ENCODE measurements at places on chromosomes 7 and 10.

GRCh38 chr7:25844102-25844870 lies 307.7 kb upstream of the NFE2L3 start:
- DNase-seq, result no peak

DNA sequence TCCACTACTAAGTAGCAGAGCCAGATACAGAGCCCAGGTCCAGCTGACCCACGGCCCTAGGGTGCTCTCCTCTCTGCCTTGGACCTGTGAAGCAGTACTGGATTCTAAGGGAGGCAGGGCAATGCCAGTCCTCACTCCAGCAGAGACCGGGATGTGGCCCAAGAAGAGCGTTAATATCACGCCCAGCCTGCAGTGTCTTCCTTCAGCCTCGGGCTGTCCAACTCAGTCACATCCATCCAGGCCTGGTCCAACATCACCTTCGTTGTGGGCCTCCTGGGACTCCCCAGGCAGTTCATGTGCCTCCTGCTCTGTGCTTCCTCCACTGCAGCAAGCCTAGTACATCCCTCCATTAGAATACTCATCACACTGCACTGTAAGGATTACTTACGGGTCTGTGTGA lies 114.5 kb downstream of the GRID1 start:
- DNase-seq, result no peak

DNA sequence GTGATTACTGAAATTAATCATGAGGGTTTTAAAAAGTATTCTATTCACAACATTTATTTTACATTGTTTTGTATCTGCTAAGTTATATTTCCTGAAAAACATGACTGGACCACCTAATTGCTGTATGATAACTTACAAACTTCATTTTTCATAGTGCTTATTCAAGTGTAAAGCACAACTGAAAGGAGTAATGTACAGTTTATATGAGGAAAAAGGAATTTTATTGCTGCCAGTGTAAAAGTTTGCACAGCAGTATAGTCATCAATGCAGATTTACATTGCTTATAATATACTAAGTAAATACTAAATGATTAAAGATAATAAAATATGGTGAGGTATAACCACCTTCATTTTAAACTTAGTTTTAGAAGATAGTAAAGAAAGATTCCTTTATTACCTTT lies 4.0 kb downstream of the PTEN start:
- no peak for DNase-seq

GRCh38 chr7:97421307-97421930 lies 303.9 kb downstream of the SDHAF3 start:
- no peak for DNase-seq

GRCh38 chr7:108492742-108493141 lies 33.2 kb downstream of the PNPLA8 start:
- DNase-seq, result no peak

DNA sequence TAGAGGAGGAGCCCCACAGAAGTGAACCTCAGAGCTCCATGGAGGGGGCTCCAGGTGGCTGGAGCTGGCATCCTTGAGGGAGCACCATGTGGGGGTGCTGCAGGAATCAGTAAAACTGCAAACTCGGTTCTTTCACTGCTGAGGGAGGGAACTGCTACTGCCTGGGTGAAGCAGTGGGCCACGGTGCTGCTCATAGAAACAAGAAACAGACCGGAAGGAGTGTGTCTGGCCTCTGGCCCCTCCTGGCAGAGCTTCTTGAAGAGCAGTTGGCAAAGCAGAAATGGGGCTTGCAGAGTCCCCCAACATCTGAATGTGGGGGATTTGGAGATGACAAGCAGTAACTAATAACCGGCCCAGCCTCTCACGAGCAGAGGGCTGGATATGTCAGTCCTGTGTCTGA lies 23.8 kb downstream of the TACC2 start:
- no peak for DNase-seq

GRCh38 chr7:47672977-47673381 lies 91.1 kb upstream of the TNS3 start:
- DNase-seq, result no peak

GRCh38 chr7:1645071-1645409 lies 25.0 kb upstream of the ELFN1 start:
- no peak for DNase-seq

DNA sequence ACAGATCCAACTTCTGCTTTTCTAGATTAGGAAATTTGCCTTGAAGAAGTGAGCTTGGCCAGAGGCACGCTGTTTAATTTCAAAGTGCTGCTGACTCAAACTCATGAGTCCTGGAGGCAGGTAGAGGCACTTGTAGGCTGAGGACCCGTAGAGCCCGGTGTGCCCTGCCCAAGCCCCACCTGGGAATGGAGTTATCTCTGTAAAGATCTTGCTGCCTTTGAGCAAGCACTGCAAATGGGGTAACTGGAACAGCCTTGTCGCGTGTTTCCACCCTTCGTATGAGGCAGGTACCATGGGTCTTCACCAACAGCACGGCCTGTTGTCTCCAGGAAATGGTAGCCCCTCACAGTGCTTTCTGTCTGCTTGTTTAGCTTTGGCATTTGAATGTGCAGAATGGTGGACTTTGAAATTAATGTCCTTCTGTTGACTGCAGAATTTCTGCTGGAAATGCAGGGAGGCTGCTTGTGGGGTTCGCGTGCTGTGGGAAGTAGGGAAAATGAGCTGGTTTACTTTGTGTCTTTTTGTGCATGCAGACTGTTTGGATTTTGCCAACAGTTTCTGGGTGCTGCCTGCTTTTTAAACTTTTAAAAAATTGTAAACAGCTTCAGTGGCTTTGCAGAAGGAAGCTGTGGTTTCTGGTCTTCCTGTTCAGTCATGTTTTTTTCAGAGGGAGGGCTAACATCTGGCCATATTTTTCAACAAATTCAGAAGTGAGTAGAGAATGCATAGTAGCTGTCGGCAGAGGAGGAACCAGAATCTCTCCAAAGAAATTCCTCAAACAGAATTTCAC lies 27.2 kb downstream of the CCM2 start:
- DNase-seq, result peak; percentile 31

DNA sequence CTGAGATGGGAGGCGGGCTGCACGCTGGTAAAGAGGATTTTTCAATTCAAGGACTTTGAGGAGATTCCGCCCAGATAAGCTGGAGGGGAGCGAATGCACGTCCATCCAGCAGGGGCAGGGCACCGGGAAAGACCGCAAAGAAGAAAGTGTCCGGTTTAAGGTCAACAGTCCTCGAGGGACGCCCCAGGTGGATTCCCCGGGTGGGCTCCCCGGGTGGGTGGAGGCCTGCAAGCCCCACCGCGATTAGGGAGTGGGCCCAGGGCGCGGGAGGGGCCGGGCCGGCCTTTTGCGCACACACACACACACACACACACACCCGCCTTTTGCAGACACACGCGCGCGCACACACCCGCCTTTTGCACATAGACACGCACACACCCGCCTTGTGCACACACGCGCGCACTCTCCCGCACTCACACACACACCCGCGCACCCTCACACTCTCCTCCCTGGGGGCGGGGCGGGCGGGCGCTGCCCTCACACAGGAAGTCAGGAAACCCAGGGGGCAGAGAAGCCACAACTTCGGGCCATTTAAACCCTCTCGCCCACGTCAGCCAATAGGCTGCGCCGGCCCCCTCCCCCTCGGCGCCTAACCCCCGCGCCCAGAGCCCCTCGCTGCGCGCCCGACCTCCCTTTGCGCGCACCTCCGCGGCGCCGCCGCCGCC lies 615 bp downstream of the ARHGAP12 start:
- peak; percentile 49 for DNase-seq

DNA sequence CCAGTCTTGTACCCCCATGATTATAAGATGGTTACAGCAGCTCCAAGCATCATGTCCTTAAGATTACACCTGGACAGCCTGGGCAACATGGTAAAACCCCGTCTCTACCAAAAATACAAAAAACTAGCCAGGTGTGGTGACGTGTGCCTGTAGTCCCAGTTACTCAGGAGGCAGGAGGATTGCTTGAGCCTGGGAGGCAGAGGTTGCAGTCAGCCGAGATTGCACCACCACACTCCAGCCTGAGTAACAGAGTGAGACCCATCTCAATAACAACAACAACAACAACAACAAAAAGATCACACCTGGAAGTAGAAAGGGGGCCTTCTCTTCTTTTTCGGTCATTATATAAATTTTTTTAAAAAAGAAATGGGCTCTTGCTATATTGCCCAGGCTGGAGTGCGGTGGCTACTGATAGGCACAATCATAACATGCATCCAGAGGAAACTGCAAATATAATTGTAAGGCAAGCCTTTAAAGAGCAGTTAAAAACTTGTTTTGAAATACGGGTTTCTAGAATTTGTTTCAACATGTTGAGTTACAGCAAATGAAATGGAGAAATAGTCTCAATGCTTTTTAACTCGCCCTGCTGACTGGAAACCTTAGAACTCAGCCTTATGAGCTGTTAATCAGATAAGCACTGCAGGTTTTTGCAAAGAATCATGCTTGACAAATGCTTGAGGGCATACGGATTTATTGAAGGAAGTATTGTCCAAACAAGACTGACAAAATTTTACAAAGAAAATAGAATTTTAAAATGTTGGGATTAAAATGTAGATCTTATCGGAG lies 4.7 kb upstream of the ENTPD7 start:
- DNase-seq, result no peak

- no peak for DNase-seq
Measured at GRCh38 chr10:117345143-117345542, 30.1 kb downstream of the PDZD8 start.

- no peak for DNase-seq
Measured at GRCh38 chr7:5214236-5214635, 24.2 kb downstream of the WIPI2 start.

- no peak for DNase-seq
Measured at GRCh38 chr7:157310676-157311185, 26.1 kb upstream of the DNAJB6 start.

DNA sequence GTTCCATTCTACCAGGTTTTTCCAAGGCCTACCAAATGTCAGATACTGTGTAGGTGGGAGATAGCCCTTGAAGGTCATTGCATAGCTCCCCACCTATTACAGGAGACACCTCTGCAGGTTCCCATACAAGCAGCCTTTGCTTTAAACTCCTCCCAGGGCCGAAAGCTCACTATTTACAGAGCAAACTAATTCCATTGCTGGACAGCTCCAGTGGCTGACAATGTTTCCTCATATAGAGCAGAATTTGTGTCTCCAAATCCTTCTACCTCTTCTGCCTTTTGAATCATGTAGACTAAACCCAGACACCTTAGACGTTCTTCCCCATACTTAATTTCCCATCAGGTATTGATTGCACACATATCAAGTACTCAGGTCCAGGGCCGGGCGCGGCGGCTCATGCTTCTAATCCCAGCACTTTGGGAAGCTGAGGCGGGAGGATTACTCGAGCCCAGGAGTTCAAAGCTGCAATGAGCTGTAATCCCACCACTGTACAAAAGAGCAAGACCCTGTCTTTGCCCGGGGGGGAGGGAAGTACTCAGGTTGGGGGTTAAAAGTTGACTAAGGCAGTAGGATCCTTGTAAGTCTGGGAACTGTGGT lies 2.1 kb downstream of the CNNM1 start:
- DNase-seq, result no peak

- no peak for DNase-seq
Measured at GRCh38 chr7:157943561-157943960, 606.8 kb downstream of the DNAJB6 start.

GRCh38 chr7:47518827-47519226 lies 63.1 kb downstream of the TNS3 start:
- no peak for DNase-seq

GRCh38 chr10:6297951-6298381 lies 95.2 kb downstream of the PFKFB3 start:
- no peak for DNase-seq

- no peak for DNase-seq
Measured at GRCh38 chr7:63900394-63901203, 98.0 kb upstream of the ZNF722 start.

DNA sequence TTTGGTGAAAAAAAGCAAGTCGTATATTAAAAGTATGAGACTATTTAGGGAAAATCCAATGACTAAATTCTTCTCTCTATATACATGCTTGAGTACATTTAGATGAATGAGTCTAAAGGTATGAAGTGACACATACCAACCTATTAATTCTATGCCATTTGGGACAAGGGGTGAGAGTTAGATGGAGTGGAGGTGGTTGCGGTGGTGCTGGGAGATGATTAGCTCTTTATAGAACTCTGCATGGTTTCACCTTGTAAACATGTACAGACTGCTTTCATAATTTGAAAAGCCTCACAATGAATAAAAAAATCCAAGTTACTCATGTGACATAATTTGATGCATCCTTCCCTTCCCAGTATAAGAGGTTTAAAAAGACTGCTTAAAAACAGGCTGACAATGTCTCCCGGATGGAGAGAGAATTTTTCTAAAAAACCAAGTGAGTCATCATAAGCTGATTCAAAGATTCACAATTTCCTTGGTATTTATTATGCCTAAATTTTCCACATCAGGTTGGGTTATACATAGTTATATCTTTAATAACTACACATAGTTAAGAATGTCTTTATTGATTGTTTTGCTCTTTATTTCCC lies 572.8 kb downstream of the REEP3 start:
- DNase-seq, result no peak

GRCh38 chr10:124568339-124568738 lies 106.7 kb downstream of the LHPP start:
- no peak for DNase-seq

- DNase-seq, result no peak
Measured at GRCh38 chr10:12700557-12700874, 301.0 kb downstream of the CCDC3 start.

DNA sequence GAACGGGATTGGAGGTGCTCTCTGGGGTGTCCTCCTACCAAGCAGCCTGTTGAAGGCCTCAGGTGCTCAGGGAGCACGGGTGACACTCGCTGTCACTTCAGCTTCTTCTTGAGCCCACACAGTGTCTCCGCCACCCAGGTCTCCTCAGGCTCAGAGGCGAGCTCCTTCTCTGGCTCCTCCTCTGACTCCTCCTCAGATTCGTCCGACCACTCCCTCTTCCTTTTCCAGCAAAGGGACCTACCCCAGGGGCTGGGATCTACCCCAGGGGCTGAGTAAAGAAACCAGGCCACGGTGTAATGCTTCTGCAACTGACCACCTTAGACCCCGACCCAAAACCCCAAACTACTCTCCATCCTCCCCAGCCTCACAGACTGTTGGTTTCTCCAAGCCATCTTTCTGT lies 9.2 kb upstream of the RBAK start:
- no peak for DNase-seq

- no peak for DNase-seq
Measured at GRCh38 chr7:112271162-112271561, 64.7 kb downstream of the ZNF277 start.

GRCh38 chr10:116690356-116691322 lies 51.7 kb downstream of the HSPA12A start:
- DNase-seq, result no peak

- DNase-seq, result no peak
Measured at GRCh38 chr7:39621261-39621660, 2.1 kb upstream of the RALA start.

DNA sequence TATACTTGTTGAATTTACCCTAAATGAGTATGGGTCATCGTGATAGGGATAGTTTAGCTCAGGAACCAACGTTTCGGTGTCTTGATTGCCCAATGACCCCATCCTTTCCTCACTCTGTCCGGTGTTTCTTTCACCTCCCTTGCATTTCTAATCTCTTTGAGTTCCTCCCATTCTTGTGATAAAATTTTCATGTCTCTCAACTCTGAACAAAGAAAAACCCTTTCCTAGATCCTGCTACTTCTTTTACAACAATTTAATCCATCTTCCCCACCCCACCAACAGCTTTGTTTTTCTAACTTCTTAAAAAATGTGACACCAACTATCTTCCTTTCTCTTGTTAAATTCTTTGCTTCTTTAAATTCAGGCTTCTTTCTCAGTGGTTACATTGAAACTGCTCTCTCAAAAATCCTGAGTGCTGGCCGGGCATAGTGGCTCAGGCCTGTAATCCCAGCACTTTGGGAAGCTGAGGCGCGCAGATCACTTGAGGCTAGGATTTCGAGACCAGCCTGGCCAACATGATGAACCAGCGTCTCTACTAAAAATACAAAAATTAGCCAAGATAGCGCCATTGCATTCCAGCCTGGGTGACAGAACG lies 130.3 kb upstream of the MINDY3 start:
- DNase-seq, result no peak

GRCh38 chr7:12685550-12685949 lies 1.9 kb upstream of the ARL4A start:
- DNase-seq, result no peak
